HuH-7.5 (cell line): ENCODE measurements at places on chromosomes 13 and 19.

DNA sequence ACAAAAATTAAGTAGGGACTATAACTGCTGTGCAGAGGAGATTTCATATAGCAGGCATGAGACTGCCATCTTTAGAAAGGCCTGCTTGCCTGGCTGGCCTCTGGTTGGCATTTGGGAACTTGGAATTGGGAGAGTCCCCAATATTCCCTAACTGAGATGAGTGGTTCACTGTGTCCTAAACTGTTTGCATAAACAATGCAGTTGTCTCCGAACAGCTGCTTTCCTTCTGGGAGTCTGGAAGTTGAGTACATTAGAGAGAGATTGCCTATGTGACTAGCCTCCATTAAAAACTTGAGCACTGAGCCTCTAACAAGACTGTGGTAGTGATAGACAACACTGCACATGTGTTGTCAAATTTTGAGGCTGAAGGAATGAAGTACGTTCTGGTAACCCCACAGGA lies 47.4 kb downstream of the STOML3 start:
- DNase-seq: no peak

DNA sequence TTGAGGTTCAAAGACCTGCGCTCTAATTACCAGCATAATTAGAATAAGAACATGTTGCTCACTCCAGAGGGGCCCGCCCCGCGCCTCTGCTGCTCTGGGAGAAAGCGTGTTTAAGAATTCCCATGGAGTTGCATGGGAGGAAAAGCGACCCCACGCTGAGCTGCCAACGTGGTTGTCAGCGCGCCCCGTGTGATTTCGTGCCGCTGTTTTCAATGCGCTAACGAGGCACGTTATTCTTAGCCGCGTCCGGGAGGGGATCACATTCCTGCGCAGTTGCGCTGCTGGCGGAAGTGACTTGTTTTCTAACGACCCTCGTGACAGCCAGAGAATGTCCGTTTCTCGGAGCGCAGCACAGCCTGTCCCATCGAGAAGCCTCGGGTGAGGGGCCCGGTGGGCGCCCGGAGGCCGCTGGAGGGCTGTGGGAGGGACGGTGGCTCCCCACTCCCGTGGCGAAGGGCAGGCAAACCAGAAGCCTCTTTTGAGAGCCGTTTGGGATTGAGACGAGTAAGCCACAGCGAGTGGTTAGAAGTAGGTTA lies 173.8 kb upstream of the SOX1 start:
- DNase-seq: no peak

DNA sequence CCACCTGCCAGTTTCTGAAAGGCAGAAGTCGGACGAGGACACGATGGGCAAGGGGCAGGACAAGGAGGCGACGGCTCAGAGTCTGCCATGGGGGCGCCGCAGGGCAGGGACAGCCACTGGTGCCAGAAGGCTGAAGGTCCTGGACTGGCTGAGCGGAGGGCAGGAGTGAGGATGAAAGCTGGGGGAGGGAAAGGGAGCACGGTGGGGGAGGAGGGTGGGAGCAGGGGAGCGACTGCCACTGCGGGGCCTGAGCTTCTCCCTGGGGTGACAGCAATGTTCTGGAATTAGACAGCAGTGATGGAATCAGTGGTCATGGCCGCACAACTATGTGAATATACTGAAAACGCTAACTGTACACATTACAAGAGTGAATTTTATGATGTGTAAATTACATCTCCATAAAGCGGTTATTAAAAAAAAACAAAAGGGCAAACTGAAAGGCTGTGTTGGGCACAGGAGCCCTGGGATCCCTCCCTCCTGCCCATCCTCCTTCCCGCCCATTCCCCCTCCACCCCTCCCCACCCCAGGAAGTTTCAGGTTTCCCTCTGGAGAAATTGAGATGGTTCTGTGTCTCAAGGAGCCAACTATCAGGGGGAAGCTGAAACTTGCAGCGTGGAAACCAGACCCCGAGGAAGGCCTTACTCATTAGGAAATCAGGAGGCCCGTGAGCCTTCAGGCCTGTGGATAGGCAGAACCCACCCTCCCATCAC lies 15.9 kb downstream of the MLLT1 start:
- DNase-seq: no peak

GRCh38 chr19:46904114-46905060 lies 43.6 kb downstream of the ARHGAP35 start:
- DNase-seq: no peak

GRCh38 chr13:60244381-60244780 lies 80.7 kb upstream of the DIAPH3 start:
- DNase-seq: no peak

GRCh38 chr13:92407858-92408257 lies 818.7 kb upstream of the GPC6 start:
- DNase-seq: no peak

DNA sequence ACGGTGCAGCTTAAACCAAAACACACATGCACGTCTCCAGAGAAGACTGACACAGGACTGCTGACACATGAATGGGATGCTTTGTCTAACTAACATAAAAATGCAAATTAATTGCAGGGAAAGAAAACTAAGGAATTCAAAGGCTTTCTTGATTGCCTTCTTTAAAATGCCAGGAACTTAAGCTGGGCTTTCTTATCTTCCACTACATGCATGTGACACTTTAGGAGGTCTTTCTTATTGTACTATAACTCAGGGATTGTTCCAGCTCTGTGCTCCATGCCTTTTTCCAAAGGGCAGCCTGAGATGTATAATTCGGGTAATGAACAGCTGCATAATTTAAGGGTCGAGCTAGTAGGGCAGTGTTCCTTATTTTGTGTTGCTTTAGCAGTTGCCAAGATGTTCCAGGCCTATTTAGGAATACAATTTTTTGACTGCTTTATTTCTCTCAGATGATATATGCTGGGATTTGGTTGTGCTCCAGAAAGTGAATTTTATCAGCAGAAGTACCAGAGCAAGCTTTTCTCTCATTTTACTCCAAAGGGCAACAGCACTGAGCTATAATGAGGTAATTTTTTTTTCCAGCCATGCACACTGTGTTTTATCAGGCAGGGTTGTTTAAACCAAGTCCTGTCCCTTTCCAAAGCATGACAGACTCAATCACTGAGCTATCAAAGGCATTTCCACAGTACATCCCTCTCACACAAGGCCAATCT lies 885.2 kb downstream of the PCDH9 start:
- DNase-seq: no peak

DNA sequence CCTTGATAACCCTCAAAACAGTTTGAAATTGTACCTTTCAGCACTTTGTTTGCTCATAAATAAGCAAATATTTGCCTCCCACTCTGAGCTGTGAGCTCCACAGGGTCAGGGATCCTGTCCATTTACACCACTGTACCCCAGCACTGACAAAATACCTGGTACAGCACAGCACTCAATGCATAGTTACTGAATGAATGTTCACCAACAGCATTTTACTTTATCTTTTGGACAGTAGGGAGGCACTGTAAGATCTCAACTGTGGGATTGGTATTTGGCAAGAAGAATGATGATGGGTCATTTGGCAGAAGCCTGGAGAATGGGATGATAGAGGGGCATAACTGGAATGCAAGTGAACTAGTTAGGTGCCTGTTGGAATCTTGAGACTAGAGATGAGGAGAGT lies 127.2 kb upstream of the ARGLU1 start:
- DNase-seq: no peak

DNA sequence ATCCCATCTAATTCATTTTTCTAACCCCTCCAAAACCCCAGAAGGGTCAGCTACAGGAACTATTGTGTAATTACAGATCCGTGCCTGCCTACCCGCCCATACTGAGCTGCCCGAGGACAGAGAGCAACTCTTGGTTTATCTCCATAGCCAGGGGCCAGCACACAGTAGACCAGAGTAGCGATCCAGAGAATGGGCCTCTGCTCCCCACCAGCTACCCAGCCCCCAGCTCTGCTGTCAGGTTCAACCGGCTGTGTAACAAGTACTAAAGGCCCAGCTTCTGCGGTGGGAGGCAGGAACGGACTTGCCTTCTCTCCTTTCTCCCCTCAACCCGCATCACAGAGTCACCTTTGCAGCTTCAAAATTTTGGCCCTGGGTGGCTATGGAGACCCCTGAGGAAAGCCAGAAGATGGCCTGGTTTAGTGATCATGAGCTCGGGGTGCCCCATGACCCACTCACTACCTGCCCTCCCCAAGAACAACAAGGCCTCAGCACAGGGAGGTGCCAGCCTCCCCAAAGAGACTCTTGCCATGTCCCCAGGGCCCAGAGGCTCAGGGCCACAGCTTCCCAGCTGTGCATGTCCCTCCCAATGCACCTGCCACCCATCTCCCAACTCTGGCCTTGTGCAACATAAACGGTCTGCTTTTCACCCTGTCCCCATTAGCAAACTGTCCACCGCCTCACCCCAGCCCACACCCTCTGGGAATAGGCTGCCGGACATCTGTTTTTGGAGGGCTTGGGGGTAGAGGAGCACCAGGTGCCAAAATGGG lies 5.7 kb downstream of the CALM3 start:
- no peak for DNase-seq

- no peak for DNase-seq
These were observed at the start of gene MAP4K1 for GRCh38 chr19:38617764-38618589. MAP4K1 (minus strand) TSS chr19:38617953; CDS start chr19:38617895, 58 bp downstream.

GRCh38 chr19:33132021-33132420 lies at the start of gene WDR88:
WDR88 (plus strand) TSS chr19:33132114; CDS start chr19:33132170, 56 bp downstream.
- DNase-seq: no peak

DNA sequence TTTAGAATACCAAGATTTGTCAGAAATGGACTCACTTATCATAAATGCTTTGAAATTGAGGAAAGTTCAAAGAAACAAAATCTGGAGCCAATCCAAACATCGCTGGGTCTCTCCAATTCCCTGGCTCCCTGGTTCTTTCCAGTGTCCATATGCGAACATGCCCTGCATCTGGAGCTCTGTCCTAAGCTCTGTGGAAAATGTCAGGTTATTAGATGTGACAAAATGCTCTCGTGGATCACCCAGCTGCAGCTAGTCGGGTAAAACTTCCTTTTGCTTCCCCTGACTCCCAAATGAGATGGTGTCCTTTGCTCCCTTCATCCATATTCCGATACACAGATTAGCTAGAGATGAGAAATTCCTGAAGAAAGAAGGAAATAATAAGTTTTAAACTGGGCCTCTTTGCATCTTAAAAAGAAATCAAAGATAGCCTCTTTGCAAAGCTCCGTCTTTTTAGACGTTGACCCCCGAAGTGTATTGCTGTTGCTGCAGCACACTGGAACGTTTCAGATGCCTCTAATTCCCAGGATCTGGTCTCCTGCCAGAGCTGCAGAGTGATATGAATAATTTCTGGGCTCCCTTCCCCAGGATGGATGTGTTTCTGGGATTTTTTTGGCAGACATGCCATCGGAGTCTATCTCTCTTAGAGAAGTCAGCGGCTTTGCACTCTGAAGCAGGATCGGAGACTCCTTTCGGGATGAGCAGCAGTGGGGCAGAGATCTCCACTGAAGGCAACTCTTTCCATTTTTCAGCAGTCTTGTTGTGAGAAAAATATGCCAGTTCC lies 102.9 kb downstream of the TEX26 start:
- DNase-seq: no peak

DNA sequence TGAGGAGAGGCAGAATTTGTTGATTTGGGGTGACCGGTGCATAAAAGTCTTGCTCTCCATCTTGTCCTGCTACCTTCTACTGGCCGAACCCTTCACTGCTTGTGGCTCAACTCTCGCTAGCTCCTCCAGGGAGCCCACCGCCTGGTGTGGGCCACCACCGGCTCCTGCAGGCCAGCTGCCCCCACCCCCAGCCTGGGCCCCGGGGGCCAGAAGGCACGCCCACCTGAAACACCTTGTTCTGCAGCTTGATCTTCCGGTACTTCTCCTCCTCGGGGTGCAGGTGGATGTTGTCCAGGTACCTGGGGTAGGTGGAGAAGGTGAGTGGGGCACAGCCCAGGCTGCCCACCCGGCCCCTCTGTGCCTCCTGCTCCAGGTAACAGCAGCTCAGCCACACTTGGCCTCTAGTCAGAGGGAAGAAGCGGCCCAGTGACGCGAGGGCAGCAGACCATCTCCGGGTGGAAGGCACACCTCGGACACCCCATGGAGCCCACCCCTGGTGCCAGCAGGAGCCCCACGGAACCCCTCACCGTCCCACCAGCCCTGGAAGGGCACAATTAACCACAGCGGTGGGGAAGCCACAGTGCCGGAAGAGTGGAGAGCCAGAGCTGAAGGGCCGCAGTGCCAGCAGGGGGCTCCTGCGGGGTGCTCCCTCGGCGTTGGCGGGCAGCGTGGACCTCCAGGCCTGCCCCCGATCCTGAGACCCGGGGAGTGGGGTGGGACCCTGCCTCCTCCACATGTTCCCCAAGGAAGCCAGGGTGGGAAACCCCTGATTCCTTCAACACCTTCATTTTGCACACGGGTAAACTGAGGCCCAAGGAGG lies 10.1 kb downstream of the UBXN6 start:
- no peak for DNase-seq

DNA sequence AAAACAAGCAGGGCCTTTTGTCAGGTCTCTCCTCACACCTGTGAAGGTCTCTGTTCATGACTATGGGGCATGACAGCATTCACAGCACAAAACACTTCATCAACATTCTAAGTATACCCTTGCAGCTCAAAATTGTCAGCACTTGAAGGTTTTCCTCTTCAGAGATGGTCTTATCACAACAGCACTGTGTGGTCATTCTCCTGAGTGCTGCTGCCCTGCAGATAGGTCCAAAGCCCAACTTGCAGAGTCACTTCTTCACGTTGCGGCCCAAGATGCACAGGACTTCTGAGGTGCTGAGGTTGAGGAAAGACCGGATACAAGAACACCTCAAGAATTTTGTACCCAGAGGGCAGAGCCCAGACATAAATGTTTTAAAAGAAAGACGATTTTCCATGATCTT lies 574.5 kb downstream of the UQCRFS1 start:
- DNase-seq: no peak

DNA sequence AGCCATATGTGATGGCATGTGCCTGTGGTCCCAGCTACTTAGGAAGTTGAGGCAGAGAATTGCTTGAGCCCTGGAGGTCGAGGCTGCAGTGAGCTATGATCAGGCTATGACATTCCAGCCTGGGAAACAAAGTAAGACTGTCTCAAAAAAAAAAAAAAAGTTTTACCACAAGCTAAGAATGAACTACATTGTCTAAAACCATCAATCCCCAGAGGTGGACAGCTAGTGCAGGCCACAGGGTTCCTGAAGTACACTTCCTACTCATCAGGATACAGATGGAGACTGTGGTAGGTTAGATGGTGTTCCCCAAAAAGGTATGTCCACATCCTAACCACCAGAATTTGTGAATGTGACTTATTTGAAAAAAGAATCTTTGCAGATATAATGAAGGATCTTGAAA lies 63.5 kb upstream of the DOCK9 start:
- DNase-seq: no peak

- no peak for DNase-seq
These were observed 251.5 kb upstream of the STARD13 start for GRCh38 chr13:33537026-33537425.

DNA sequence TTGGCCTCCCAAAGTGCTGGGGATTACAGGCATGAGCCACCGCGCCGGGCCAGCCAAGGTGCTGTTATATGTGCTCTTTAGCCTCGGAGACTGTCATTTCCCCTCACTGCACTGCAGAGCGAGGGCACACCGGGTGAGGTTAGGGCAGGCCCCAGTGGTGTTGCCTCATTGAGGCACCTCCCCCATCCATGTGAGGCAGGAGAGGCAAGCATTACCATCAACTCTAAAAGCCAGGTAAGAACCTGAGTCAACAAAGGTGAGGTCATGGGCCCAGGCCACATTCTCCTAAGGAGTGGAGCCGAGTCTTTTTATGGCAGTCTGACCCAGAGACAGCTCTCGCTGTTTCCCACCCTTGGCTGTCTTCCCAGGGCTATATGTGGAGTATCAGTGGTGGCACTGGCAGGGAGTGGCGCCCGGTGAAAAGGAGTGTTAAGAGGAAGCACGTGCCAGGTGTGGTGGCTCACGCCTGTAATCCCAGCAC lies 10.9 kb downstream of the B3GNT8 start:
- DNase-seq: no peak

GRCh38 chr13:48156466-48156865 lies 61.6 kb upstream of the MED4 start:
- no peak for DNase-seq
